A549 treated with Hydrocortisone at 1 μM for 4 hours (cell line): ENCODE measurements at places on chromosomes 11 and 22. TPM values are rescaled to one million over a fixed set of nuclear protein-coding genes. Genes with fewer than 3 reads are reported as not detected.

The ZNRD2 gene
- 71.2 to 74.6 TPM (median 73.7 TPM) in 5 replicates for total RNA-seq

The POLD3 gene
- 13.7 to 19.1 TPM (median 16.9 TPM) in 5 replicates for total RNA-seq

The IGF2 gene
- total RNA-seq: 1.6 to 2.9 TPM (median 2.7 TPM) in 5 replicates

The NXF1 gene
- total RNA-seq: 47.7 to 51.9 TPM (median 49.5 TPM) in 5 replicates

The PRR5L gene
- 9.8 to 15.6 TPM (median 13.6 TPM) in 5 replicates for total RNA-seq

The APOA5 gene
- total RNA-seq: not detected in 5 replicates

The POU2AF2 gene
- total RNA-seq: not detected in 5 replicates

The PPP1CA gene
- 271 to 298 TPM (median 288 TPM) in 5 replicates for total RNA-seq

The SYTL2 gene
- 6.0 to 15.1 TPM (median 7.1 TPM) in 5 replicates for total RNA-seq

The TMPRSS5 gene
- 0.07 to 0.15 TPM (median 0.08 TPM) in 5 replicates for total RNA-seq

The MFNG gene
- 0.70 to 2.6 TPM (median 1.6 TPM) in 5 replicates for total RNA-seq
